ENCODE measurements at places on chromosomes 3 and 15.

- DNase-seq: no peak
Measured at GRCh38 chr3:184171562-184171961, 3.1 kb upstream of the AP2M1 start.

GRCh38 chr3:122415762-122416654, at the start of gene WDR5B:
WDR5B (minus strand) TSS chr3:122416062; CDS start chr3:122415528, 534 bp downstream.
- DNase-seq: peak; percentile 94

- DNase-seq: no peak
Measured at GRCh38 chr3:9917820-9918219, 922 bp downstream of the IL17RC start.

DNA sequence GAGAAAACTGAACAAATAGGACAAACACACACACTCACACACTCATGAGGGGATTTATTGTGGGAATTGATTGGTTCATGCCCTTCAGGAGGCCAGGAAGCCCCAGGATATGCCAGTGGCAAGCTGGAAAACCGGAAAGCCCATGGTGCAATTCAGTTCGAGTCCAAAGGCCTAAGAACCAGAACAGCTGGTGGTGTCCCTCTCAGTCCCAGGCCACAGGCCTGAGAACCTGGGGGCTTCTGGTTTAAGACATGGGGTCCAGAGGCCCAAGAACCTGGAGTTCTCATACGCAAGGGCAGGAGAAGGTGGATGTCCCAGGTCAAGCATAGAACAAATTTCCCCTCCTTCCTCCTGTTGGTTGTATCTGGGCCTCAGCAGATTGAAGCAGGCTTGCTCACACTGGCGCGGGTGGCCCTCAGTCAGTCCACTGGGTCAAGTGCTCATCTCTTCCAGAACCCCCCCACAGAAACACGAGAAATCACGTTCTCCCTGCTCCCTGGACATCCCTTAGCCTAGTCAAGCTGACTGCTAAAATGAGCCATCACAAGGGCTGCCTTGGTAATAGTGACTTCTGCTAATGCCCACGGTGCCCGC, 50.1 kb upstream of the RPL32 start:
- no peak for DNase-seq

GRCh38 chr15:89129123-89129815, 41.0 kb downstream of the ABHD2 start:
- DNase-seq: no peak

GRCh38 chr3:98519351-98519750, 3.4 kb downstream of the CLDND1 start:
- DNase-seq: no peak

DNA sequence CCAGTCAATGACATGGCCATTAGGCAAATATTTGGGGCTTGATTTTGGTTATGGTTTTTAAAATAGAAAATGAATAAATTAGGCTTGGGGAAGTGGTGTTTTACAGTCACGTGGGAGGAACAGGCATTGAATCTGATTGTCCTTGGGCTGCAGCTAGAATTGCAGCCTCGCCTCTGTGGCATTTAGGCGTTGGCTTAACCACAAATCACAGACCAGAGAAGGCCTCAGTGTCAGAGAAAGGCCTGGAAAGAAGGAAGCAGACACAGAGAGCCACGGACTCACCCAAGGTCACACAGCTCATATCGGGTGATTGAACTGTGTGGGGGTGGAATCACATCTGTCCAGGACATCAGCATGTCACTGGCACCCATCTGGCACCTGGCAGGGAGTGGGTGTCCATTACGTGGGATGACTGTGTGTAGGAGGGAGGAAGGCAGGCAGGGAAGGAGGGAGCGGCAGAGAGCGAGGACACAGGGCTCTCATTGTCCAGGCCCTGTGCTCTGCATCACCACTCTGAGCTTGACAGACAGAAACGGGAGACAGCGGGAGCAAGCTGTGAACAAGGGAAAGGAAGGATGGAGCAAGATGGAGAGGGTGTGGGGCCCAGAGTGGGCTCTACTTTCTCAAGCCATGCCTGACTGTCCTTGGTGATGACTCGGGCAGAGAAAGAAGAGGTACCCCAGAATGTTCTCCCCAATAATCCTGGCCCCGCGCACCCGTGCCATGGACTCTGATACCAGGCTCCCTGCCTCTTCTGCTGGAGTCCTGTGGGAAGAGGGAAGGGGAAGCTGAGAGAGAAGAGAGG, 186.4 kb downstream of the FAM43A start:
- peak; percentile 15 for DNase-seq

- DNase-seq: no peak
Measured at GRCh38 chr3:120081719-120082118, 12.5 kb downstream of the GSK3B start.

GRCh38 chr15:95840004-95840403, 490.5 kb upstream of the NR2F2 start:
- DNase-seq: peak; percentile 74

GRCh38 chr3:157786211-157786610, 283.0 kb upstream of the VEPH1 start:
- DNase-seq: peak; percentile 53

DNA sequence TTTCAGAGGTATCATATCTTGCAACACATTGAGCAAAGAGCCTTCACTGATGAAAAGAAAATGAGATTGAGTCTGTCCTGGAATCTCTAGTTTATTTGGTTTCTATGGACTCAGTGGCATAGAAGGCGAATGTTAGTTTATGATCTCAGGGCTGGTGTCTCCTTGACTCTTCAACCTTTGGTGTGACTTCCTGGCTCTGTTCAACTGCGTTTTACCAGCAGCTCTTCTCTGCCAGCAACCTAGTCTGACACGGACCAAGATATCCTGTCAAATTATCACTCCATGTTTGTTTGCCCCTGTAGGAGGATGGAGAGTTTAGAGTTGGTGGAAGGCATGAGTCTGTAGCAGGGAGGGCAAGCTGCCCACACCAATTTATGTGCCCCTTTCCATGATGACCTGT, 82.9 kb upstream of the TBC1D5 start:
- DNase-seq: no peak

DNA sequence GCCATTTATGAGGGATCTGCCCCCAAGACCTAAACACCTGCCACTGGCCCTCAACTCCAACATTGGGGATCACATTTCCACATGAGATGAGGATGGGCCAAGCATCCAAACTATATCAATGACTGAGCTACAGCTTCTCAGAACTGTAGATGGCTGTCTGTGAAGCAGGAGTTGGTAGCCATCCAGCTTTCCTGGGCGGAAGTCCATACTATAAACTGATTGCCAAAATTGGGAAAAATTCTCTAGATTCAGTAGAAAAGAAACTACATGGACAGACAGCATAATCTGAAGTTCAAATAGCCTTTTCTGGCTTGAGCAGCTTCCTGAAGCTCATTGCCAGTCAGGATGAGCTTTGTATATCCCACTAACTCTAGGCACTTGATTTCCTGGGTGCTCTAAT, 214.7 kb upstream of the ZBTB20 start:
- DNase-seq: no peak

DNA sequence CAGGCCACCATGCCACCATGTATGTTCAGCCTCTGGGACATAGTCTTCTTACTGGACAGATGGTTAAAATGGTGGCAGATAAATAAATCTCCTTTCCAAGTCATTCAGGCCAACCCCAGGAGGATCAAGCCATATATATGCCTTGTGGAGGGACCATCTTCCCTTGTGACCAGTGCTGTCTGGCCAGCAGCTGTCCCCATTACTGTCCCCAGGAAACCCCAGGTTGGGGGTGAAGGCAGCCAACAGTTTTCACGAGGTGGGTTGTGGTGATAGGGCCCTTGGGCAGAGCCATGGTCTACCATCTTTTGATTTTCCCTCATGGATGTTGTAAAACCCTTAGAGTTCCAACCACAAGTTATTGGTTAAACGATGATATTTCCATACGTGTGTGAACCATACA, 48.7 kb upstream of the PCSK6 start:
- no peak for DNase-seq

Data from AG04450 (cell line).